ENCODE measurements at places on chromosomes 1 and 21.
A peak's percentile ranks its signal among the peaks of the same experiment; 100 is the strongest.

- no peak overlapping the region for H3K27ac ChIP-seq
- H3K27me3 ChIP-seq, result 0 out of 2 replicates have a peak, but pooled peaks cover 3% of the 10 kb centered on the region
- no peak for DNase-seq
- no peaks in the 10 kb centered on the region for H3K36me3 ChIP-seq
Measured at GRCh38 chr1:47758341-47759250, 238.6 kb downstream of the TRABD2B start.

- H3K4me3 ChIP-seq, result no peak overlapping the region
- H3K36me3 ChIP-seq, result no peaks in the 10 kb centered on the region
- H3K27ac ChIP-seq, result peak overlapping the region; percentile 36
- H3K27me3 ChIP-seq, result no peaks in the 10 kb centered on the region
- no peak for DNase-seq
Measured at GRCh38 chr1:65425697-65426096, 5.2 kb downstream of the LEPR start.

DNA sequence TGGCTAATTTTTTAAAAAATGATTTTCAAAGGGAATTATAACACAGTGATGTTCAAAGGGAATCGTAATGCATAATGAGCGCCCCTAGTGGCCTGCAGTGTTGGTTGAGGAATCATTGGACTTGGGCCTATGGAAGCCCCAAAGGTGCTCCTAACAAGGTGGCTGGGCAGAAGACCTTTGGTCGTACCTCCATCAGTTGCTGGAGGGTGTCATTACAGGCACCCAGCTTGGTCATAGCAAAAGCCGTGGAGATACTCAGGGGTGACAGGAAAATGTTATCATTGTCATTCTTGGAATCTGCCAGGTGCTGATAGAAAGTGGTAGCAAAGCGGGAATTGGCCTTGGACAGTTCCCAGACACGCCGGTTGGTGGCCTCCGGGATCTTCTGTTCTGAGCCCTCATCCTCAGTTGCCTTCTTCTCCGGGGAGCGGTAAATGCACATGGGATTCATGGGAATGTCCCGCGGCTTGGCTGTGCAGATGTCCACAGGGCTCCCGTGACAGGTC is 2.7 kb downstream of the SERPINC1 start:
- no peaks in the 10 kb centered on the region for H3K4me1 ChIP-seq
- DNase-seq, result peak; percentile 48
- no peak overlapping the region for H3K4me3 ChIP-seq
- H3K27ac ChIP-seq, result no peak overlapping the region
- no peaks in the 10 kb centered on the region for H3K27me3 ChIP-seq
- H3K36me3 ChIP-seq, result no peaks in the 10 kb centered on the region

- no peak for DNase-seq
- H3K27ac ChIP-seq, result no peak overlapping the region
- H3K4me1 ChIP-seq, result peaks cover 9% of the 10 kb centered on the region
- no peaks in the 10 kb centered on the region for H3K36me3 ChIP-seq
- no peaks in the 10 kb centered on the region for H3K27me3 ChIP-seq
- H3K4me3 ChIP-seq, result no peak overlapping the region
Measured at GRCh38 chr1:94092210-94092613, 28.7 kb downstream of the ABCA4 start.

DNA sequence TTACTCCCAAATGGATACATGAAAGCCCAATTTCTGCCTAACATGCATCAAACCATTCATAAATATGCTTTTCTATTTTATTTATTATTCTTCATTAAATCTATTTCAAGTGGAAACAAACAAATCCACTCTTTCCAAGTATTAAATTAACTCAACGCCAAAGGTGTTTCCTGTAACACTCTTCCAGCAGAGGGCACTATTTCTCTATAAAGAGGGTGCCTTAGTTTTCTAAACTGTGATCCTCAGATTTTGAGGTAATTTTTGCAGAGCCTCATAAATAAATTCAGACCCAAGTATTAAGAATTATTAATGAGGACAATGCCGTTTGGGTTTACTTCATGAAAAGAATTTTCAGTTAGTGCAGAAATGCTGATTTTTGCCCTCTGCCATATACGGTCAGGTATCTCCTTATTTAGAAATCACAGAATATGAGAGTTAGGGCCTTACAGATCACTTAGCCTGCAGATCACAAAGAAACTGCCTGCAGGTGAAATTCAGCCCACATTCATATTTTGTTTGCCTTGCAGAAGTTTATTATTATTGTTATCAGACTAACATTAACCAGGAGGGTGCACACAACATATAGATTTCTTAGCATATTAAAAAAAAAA is 40.1 kb upstream of the MYSM1 start:
- H3K27ac ChIP-seq, result no peak overlapping the region
- no peaks in the 10 kb centered on the region for H3K27me3 ChIP-seq
- peak; percentile 39 for DNase-seq
- no peak overlapping the region for H3K4me3 ChIP-seq
- H3K36me3 ChIP-seq, result no peaks in the 10 kb centered on the region

DNA sequence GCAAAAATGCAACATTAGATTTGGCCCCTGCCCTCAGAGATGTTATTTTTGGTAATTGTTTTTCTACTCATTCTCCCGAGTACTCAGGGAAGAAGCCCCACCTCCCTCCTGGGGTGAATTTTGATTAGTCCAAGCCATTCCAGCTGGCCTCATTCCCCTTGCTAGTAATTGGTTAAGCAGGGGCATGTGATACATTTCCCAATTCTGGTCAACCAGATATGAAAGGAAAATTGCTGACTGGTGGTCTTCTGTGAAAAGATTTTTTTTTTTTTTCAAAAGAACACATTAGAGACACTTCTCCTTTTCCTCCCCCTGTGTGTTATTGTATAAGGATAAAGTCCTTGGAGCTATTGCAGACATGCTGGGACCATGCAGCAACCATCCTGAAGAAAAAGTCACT is 71.1 kb upstream of the AKT3 start:
- DNase-seq, result no peak
- H3K4me1 ChIP-seq, result peaks cover 9% of the 10 kb centered on the region
- H3K36me3 ChIP-seq, result no peaks in the 10 kb centered on the region
- no peak overlapping the region for H3K4me3 ChIP-seq
- H3K27ac ChIP-seq, result no peak overlapping the region
- peaks cover 46% of the 10 kb centered on the region for H3K27me3 ChIP-seq

DNA sequence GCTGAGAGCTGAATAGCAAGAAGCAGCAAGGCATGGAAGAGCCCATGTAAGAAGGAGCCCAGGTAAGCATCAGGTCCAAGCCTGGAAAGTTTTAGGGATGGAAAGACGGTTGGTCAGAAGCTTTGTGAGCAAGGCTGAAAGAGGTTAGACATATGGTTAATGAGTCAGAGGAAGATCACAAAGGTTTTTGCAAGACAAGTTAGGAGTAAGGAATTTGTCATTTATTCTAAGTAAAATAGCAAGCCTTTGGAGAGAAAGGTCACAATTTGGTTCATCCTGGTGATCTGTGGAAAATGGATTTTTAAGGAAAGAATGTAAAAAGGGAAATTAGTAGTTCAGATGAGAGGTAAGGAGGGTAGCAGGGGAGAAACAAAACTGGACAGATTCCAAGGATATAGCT is 106.7 kb downstream of the DPYD start:
- DNase-seq, result no peak
- H3K36me3 ChIP-seq, result no peaks in the 10 kb centered on the region
- no peak overlapping the region for H3K4me3 ChIP-seq
- H3K27me3 ChIP-seq, result no peaks in the 10 kb centered on the region
- no peak overlapping the region for H3K27ac ChIP-seq
- H3K4me1 ChIP-seq, result no peaks in the 10 kb centered on the region

GRCh38 chr21:33660406-33660805 is 18.1 kb downstream of the ITSN1 start:
- H3K27me3 ChIP-seq, result no peaks in the 10 kb centered on the region
- no peaks in the 10 kb centered on the region for H3K36me3 ChIP-seq
- no peak overlapping the region for H3K27ac ChIP-seq
- H3K4me3 ChIP-seq, result no peak overlapping the region
- H3K4me1 ChIP-seq, result peaks cover 18% of the 10 kb centered on the region
- no peak for DNase-seq

- no peak overlapping the region for H3K4me3 ChIP-seq
- no peak overlapping the region for H3K27ac ChIP-seq
- H3K27me3 ChIP-seq, result no peaks in the 10 kb centered on the region
- no peak for DNase-seq
- H3K36me3 ChIP-seq, result no peaks in the 10 kb centered on the region
Measured at GRCh38 chr21:35376406-35377135, 327.5 kb upstream of the RUNX1 start.

DNA sequence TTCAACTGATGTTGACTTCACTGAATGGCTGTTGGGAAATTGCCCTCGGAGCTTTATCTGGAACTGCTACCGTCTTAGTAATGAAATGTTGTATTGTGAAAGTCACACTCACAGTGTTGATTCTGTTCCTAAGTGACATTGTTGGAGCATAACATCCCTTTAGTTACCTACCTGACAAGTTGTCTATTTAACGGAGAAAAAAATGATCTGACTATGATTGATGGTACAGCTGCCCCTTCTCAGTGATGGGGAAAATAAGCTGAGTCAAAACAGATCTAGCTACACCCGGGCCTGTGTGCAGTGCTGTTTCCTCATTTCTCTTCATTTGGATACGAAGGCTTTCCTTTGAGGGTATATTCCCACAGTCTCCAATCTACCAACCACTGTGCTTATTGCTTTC is 472.3 kb upstream of the BRINP3 start:
- no peaks in the 10 kb centered on the region for H3K4me1 ChIP-seq
- H3K27me3 ChIP-seq, result no peaks in the 10 kb centered on the region
- no peaks in the 10 kb centered on the region for H3K36me3 ChIP-seq
- no peak overlapping the region for H3K27ac ChIP-seq
- DNase-seq, result no peak
- H3K4me3 ChIP-seq, result no peak overlapping the region
